ENCODE measurements at places on chromosomes 2 and 18. TPM values are rescaled to one million over a fixed set of nuclear protein-coding genes. Genes with fewer than 3 reads are reported as not detected.

Gene PSMD1
- 42.8 TPM for total RNA-seq

Gene CEP68
- 13.6 TPM for total RNA-seq

Gene KLHL30
- total RNA-seq = not detected

Gene DNAJC5G
- not detected for total RNA-seq

Gene IL1RN
- 0.68 TPM for total RNA-seq

Gene IGFBP2
- 6.1 TPM for total RNA-seq

Gene METTL5
- total RNA-seq = 29.4 TPM

Gene XDH
- 0.16 TPM for total RNA-seq
